HFFc6 (cell line): ENCODE measurements at places on chromosomes 3 and 15.

DNA sequence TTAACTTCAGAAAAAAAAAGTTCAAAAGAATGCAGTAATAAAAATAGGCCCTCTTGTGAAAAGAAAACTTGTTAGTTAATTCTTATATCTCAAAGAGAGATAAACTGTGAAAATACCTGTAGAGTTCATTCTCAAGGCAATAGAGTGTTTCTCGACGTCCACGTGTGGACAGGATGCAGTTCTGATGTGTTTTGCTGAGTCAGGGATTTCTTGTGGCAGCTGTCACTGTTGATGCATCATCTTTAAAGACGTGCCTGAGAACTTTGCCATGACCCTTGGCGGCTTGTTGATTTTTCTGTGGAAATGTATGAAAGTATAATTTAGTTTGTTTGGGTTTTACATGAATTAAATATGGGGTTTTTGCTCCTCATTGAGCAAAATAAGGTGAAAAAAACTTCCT is 702.2 kb downstream of the NLGN1 start:
- DNase-seq = no peak
- H3K27ac ChIP-seq = no peak overlapping the region
- no peak overlapping the region for H3K4me3 ChIP-seq
- H3K27me3 ChIP-seq = no peaks in the 10 kb centered on the region
- no peaks in the 10 kb centered on the region for H3K36me3 ChIP-seq

- H3K27ac ChIP-seq = no peak overlapping the region
- H3K4me3 ChIP-seq = no peak overlapping the region
- DNase-seq = no peak
- H3K36me3 ChIP-seq = peaks cover 7% of the 10 kb centered on the region; the same call in 1 of the 2 replicates
Observed at GRCh38 chr3:25654576-25654975, 10.1 kb downstream of the TOP2B start.

DNA sequence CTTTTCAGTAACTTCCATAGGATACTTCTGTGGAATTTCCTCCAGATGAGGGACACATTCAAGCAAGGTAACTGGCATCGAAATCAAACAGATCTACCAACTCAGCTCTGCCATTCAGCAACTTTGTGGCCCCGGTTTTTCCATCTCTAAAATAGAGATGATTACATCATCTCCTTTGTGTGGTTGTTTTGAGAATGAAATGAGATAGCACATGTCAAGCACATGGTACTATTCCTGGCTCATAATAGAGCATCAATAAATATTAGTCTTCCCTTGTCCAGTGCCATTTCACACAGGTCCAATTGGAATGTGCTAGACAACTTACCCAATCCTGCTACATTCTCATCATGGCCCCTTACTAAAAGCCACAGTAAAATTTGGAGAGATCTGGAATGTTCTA is 24.2 kb upstream of the TM4SF4 start:
- no peaks in the 10 kb centered on the region for H3K27me3 ChIP-seq
- peak overlapping the region; percentile 92 for H3K27ac ChIP-seq
- H3K4me1 ChIP-seq = peaks cover 84% of the 10 kb centered on the region
- DNase-seq = no peak
- H3K4me3 ChIP-seq = peak overlapping the region; percentile 42

- DNase-seq = no peak
- no peak overlapping the region for H3K4me3 ChIP-seq
- no peaks in the 10 kb centered on the region for H3K36me3 ChIP-seq
- H3K4me1 ChIP-seq = peaks cover 49% of the 10 kb centered on the region
- peak overlapping the region; percentile 65 for H3K27ac ChIP-seq
Observed at GRCh38 chr15:66797921-66798320, 95.9 kb downstream of the SMAD6 start.

- H3K4me1 ChIP-seq = peaks cover 61% of the 10 kb centered on the region
- peaks cover 19% of the 10 kb centered on the region for H3K36me3 ChIP-seq
- peak overlapping the region; percentile 94 for H3K27ac ChIP-seq
- peak overlapping the region; percentile 85 for H3K4me3 ChIP-seq
Observed at GRCh38 chr15:39172380-39173281, 408.2 kb upstream of the THBS1 start.

DNA sequence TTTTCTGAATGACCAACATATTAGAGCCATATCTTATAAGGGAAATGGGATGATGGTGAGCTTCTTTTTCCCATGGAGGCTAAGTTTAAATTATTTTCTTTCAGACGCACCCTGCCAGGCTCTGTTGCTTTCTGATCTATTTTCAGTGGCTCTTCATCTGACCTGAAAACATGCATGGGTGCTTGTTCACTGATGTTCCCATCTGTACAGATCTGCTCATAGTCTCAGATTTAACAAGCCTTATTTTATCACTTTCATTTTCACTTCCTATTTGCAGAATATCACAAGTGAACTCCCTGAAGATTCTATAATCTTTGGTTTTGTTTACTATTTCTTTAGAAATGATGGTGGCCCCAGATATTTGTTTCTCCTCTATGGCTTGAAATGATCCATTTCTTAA is 31.1 kb upstream of the SUCLG2 start:
- peaks cover 13% of the 10 kb centered on the region; the same call in 1 of the 2 replicates for H3K4me1 ChIP-seq
- peak overlapping the region; percentile 27; the same call in 1 of the 2 replicates for H3K4me3 ChIP-seq
- H3K27me3 ChIP-seq = no peaks in the 10 kb centered on the region
- DNase-seq = no peak
- no peak overlapping the region; the same call in 1 of the 2 replicates for H3K27ac ChIP-seq
- peaks cover under 1% of the 10 kb centered on the region; the same call in 1 of the 2 replicates for H3K36me3 ChIP-seq

- H3K27ac ChIP-seq = no peak overlapping the region
- no peaks in the 10 kb centered on the region for H3K4me1 ChIP-seq
- peaks cover 10% of the 10 kb centered on the region; the same call in 1 of the 2 replicates for H3K36me3 ChIP-seq
Observed at GRCh38 chr3:130395331-130395730, 49.9 kb downstream of the COL6A5 start.

DNA sequence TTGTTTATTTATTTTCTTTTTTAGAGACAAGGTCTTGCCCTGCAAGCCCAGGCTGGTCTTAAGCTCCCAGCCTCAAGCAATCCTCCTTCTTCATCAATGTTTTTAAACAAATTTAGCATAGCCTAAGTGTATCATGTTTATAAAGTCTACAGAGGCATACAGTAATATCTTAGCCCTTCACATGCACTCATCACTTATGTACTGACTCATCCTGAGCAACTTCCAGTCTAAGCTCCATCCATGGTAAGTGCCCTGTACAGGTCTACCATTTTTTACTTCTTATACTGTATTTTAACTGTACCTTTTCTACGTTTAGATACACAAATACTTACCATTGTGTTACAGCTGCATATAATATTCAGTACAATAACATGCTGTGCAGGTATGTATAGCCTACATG is 860.0 kb downstream of the FHIT start:
- H3K4me1 ChIP-seq = no peaks in the 10 kb centered on the region
- H3K27me3 ChIP-seq = no peaks in the 10 kb centered on the region; the same call in 1 of the 2 replicates
- H3K4me3 ChIP-seq = no peak overlapping the region
- no peak for DNase-seq

GRCh38 chr15:86677278-86677677 is 597.6 kb downstream of the AGBL1 start:
- H3K4me1 ChIP-seq = no peaks in the 10 kb centered on the region
- no peaks in the 10 kb centered on the region; the same call in 1 of the 2 replicates for H3K27me3 ChIP-seq

DNA sequence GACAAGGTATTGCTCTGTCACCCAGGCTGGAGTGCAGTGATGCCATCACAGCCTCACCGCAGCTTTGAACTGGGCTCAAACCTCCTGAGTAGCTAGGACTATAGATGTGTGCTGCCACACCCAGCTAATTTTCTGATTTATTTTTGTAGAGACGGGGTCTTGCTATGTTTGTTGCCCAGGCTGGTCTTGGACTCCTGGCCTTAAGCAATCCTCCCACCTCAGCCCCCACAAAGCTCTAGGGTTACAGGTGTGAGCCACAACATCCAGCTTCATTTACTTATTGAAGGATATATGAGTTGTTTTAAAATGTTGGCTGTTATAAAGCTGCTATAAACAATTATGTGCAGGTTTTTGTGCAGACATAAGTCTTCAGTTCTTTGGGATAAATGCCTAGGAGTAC is 62.2 kb downstream of the SEC22A start:
- H3K4me1 ChIP-seq = peaks cover under 1% of the 10 kb centered on the region; the same call in 1 of the 2 replicates
- H3K4me3 ChIP-seq = no peak overlapping the region
- no peaks in the 10 kb centered on the region; the same call in none of the 2 replicates for H3K27me3 ChIP-seq
- DNase-seq = no peak

DNA sequence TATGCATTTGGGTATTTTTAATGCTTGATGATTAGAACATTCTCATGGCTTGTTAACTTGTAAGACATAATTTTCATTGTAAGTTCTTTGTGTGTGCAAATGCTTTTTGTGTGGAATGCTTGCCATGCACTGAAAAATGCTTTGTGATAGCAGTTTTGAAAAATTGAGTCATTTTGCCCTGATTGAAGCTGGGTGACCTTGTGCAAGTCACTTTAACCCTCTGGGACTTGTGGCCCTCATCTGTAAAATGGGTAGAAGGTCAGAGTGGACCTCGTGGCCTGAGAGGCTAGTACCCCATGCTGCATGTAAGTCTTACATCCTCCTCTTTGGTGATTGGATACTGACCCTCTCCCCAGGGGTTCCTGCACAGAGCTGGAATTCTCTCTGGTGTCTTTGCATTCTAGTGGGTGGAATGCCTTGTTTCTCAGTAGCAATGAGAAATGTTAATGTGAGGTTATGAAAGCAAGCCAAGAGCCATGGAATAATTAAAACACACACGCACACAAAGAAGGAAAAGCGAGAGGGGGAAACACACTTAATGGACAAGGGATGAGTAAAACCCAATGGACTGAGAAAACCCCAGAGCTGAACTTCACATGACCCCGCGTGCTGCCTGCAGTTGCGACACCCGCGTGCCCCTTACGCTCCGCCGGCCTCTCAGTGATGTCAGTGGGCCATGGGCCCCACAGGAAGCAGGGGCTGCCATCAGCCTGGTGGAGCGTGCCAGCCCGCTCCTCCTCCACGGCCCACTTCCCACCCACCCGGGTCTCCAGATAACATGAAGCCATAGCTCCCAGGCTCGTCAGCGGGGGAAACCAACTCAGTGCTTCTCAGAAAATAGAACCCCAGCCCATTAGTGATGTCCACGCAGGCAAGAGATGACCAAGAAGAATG is 44.0 kb downstream of the SMAD3 start:
- peaks cover 67% of the 10 kb centered on the region for H3K36me3 ChIP-seq
- peaks cover 12% of the 10 kb centered on the region for H3K4me1 ChIP-seq
- DNase-seq = peak; percentile 98
- peaks cover 31% of the 10 kb centered on the region for H3K27me3 ChIP-seq
- peak overlapping the region; percentile 59 for H3K4me3 ChIP-seq
